NT2/D1 (cell line): ENCODE measurements at places on chromosomes 6 and 20.

DNA sequence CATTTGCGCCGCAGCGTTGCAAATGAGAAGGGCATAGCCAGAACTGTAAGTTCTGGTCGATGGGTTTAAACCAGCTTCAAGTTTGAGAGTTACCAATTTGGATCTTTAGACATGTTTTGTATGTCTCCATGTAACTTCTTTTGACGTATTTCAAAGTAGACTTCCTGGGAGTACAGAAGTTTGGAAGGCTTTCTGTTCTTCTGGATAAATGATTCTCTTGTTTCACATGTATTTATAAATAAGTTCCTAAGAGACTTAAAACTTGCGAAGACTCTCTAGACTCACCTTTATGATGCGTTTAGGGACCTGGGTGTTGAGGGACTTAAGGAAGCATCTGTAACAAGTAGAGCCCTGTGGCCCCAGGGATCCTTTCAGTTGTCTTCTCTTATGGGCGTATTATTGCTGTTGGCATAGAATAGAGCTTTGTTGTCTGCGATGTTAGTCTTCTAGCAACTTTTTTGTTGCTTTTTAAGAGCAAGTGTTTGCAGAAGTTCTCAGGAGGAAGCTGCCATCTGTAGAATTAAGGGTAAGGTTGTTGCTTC, 1.3 kb downstream of the CDYL start:
- no peak for DNase-seq

DNA sequence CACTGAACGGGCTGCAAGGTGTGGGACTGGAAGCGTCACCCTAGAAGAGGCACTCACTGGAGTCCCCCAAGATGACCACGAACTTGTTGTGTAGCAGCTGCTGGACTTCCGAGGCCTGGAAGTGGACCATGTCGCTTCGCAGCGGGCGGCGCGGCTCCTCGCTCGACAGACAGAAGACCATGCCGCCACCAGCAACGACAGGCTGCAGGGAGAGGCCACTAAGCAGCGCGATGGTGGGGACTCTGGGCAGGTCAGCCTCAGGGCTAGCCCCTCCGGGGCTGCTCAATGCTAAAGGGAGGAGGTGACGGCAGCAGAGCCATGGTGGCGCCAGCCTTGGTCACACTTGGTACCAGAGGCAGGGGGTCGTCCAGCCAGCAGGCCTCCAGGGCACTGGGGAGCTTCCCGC, 720 bp downstream of the PCED1A start:
- DNase-seq: no peak

DNA sequence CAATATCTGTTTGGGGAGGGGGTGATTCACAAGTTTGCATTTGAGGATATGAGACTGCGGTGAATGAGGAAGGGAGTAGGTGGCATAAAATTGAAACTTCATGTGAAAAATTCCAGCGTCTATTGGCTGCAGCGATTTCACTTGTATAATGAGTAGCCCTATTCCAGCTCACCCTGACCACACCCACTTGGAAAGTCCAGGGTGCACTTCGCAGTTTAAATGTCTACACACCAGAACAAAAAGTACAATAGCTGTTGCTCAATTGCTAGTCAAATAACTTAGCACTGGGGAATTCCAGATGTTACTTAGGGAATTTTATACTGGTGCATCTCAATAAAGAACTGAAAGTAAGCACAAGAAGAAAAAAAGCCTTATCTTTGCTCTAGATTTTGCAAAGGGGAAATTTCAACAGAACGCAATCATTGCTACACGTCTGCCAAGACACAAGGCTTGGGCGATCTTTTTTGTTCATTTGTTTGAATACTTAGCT, 6.3 kb downstream of the TNFAIP3 start:
- no peak for DNase-seq

DNA sequence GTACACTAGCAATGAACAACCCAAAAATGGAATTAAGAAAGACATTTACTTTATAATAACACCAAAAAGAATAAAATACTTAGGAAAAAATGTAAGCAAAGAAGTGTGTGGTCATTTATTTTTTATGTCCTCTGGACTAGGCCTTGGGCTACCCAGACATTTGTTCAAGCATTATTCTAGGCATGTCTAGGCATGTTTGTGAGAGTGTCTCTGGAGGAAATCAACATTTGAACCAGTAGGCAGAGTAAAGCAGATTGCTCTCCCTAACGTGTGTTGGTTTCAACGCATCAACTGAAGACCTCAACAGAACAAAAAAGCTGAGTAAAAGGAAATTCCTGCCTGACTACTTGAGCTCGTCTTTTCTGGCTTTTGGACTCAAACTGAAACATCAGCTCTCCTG, 84.5 kb downstream of the ANKEF1 start:
- no peak for DNase-seq

DNA sequence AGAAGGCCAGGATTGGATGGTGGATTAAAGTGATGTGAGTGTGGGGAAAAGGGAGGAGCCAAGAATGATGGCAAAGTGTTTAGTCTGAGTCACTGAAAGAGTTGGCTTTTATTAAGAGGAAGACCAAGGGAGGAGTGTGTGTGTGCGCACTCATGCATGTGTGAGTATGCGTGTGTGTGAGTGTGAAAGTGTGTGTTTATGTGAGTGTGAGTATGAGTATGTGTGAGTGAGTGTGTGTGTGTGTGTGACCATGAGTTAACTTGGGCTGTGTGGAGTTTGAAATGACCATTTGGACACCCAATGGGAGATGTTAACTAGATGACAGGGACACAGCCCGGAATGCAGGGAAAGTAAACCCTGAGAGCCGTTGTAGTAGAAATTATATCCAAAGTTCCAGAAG, 57.6 kb upstream of the EYA2 start:
- DNase-seq: no peak

GRCh38 chr6:131875647-131876046, 67.8 kb downstream of the ENPP1 start:
- DNase-seq: no peak

DNA sequence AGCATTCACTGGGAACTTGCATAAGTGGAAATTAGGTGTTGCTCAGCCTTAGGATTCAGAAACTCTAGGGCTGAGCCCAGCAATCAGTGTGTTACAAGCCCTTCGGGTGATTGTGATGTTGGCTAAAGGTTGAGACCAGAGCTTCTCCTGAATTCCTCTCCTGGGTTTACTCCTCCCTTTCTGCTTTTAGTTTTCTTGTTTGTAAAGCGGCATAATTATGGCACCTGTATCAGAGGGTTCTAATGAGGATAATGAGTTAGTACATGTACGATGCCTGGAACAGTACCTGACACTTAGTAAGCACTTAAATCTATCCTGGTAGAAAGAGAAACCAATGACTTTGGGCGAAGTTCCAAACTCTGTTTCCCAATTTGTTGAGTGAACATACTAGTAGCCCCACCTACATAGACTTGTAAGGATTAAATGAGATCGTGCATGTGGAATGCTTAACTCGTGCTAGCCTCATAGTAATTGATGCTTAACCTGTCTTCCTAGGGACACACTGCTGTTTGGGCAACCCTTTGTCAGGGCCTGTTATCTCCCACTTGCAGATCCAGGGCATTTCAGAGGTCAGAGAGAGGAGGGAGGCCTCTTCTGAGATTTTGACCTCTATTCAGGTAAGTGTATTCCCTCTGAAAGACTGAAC, 932 bp upstream of the EZR start:
- DNase-seq: no peak

- DNase-seq: no peak
Observed at GRCh38 chr6:165961233-165961632, 206.4 kb downstream of the TBXT start.

DNA sequence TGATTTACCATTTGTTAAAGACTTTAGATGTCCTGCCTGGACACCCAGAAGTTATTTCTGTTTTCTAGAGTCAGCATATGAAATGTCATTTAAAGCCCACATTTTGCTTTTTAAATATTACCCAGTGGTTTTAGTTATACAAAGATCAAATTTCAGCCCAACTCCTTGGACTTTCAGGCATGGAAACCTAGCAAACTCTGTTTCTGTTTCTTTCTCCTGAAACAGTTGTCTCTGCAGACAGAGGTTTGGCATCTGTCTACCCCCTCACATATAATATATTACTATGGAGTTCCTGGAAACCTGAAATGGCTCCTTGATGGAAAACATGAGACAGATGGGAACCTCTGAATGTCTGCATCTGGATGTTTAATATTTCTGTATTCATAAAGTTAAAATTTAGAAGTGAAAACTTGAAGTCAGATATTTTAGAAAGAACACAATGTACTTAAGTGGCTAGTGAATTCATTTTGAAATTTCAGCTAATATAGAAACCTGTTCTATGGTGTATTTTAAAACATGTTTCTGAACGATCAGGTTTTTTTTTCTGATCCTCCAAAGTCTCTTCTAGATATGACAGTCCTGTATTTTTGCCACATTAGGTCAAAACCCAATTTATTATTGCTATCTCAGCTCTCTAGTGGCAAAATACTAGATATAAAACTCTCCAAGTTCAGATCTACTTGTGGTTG, 743.3 kb downstream of the CD109 start:
- DNase-seq: no peak

DNA sequence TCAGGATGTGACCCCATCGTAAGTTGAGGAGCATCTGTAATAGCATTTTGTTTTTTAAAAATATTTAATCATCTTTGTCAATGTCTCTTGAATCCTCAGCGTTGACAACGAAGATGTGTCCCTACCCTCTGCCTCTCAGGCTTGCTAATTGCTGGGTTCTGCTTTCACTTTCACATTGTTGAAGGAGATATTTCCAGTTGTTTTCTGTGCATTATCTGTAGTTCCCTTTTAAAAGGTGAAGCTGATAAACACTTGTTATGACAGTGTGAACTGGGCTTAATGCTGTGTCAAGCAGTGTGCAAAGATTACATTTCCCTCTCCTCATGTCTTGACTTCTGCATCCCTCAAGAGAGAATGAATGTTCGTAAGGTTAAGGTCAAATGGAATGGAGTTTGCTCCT, 54.9 kb downstream of the CSE1L start:
- DNase-seq: no peak

- DNase-seq: no peak
Observed at GRCh38 chr6:167341665-167342655, 17.1 kb downstream of the TTLL2 start.

GRCh38 chr6:79598012-79598411, 33.1 kb upstream of the SH3BGRL2 start:
- DNase-seq: no peak

- DNase-seq: no peak
Observed at GRCh38 chr6:6740595-6740994, 152.1 kb downstream of the LY86 start.

DNA sequence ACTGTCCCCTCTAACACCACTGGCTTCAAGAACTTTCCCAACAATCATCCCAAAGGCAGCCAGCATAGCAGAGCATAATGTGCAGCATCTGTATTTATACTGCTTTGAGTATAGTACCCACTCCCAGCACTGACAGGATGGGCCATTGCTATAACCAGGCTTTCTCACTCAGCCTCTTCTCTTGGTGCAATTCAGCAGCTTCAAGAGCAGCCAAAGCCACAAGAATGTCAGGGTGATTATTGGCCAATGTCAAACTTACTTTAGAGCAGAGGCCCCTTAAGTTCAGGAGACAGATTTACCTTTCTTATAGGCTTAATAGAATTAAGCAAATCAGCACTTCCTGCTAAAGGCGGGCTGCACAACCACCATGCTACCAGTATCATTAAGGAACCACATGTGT, 232.4 kb upstream of the RSPO3 start:
- DNase-seq: no peak

GRCh38 chr20:50931306-50932015, at the start of gene ADNP:
TSS of gene ADNP (minus strand) at chr20:50931437. CDS start at chr20:50903996, 27,441 bp downstream.
- peak; percentile 93 for DNase-seq

DNA sequence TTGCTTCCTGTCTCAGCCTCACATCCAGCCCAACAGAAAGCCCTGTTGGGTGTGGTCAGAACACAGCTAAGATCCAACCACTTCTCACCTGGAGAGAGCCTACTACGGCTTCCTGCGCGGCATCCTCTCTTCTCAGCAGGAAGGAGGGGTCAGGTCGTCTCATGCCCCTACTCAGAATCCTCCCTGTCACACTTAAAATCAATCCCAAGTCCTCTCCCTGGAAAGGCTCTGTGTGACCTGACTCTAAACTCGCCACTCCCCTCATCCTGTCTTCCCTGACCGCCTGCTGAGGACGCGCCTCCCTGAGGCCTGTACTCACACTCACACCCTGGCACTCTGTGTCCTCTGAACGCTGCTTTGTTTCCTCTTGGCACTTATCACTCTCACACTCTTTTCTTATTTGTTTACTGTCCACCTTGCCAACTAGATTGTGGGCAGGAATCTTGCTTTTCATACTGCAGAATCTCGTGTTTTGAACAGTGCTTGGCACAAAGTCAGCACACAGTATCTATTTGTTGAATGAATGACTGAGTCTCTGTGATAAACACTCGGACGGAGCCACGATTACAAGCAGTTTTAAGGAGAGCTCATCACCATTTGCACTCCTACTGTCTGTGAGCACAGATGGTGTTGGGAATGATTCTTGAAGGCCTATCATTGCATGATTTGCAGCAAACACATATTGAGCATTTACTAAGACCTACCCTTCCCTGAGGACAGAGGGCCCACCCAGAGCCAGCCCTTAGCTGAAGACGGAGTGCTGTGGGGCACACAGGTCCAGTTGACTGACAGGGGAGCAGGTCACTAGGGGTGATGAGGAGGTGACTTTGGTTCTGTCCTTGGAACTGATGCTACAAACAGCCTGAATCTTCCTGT, 18.7 kb downstream of the RAB5IF start:
- no peak for DNase-seq

DNA sequence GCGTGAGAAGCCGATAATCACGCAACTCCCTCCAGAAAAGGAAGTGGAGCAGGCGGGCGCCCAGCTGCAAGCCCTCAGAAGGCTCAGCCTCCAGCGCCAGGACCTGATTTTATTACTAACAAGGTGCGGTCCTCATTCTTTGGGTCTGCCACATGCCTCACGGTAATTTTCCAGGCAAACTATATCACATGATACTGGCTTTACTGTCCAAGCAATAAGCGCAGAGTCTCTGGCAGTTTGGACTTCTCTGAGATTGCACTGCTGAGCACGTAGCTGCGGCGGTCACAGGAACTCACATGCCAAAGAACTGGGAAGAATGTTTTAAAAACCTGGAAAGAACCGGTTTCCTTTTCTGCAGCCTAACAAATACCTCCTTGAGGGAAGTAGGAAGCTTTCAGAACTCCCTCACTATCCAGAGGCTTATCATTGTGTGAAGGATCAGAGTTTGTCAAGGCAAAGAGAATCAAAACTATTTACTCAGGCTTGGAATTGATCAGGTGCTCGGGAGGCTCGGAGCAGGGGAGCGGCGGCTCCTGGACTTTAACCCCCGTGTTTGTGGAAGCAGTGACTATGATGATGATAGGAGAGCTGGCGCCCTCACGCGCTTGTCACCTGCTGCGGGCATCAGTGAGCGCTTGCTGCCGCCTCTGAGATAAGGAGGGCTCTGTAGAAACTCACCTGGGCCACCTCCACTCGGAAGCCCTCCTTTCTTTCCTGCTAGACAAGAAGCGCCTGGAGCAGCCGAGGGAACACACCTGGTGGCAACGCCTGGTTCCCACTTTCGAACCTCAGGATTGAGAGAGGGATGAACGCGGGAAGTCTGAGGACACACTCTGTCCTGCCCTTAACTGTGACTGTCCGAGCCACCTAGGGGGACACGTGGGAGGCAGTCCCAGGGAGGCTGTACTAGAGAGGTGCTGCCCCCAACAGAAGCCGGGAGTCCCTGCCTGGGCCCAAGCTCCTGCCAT, 27.2 kb upstream of the SYNJ2 start:
- DNase-seq: no peak

GRCh38 chr6:21099338-21100314, 493.9 kb upstream of the SOX4 start:
- DNase-seq: no peak
